ENCODE measurements at places on chromosomes 2 and 18.
A peak's percentile ranks its signal among the peaks of the same experiment; 100 is the strongest.

GRCh38 chr18:11258039-11258610 is 108.8 kb upstream of the PIEZO2 start:
- DNase-seq, result no peak

DNA sequence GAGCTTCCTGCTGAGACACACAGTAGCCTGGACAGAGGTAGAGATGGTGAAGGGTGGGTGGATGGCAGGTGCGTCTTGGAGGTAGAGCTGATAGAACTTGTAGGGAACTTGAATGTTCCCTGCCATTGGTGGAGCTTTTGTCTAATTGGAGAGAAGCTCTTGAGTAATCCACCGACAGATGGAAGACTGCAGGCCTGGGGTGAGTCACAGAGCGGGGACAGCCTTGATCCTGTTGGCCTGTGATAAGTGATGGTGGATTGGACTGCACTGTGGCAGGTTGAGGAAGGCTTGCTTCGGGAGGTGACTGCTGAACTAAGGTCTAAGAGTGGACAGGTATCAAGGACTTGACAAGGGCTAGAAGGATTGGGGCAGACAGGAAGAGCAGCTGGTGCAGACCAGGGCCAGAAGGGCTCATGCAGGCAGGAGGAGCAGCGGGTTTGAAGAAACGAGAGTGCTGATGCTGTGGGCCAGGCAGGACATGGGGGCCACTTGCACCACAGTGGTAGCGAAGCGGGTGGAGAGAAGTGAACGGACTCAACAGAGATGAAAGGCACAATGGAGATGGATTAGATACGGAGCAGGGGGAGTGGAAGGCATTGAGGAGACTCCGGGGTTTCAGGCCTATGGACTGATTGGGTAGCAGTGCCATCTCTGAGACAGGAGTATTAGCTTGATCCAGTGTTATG is 16.3 kb downstream of the CABLES1 start:
- no peak for DNase-seq

DNA sequence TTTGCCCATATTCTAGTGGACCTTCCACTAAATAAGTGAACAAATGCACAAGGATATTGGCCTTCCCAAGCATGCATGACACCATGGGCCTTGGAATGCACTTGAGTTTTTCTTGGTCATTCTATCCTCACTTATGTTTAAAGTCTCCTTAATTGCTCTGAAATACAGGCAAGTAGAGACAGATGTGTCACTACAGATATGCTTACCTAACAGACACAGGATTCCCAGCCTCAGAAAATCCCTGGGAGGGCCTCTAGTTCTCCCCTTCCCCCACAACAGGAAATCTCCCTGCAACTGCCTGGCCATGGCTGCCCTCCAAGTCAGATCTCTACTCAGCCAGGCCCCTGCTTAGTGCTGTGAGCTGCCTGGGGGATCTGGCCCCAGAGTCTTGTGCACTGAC is 445.2 kb downstream of the IRS1 start:
- no peak for DNase-seq

- no peak for DNase-seq
Measured at GRCh38 chr2:70472221-70472890, 81.3 kb downstream of the TGFA start.

DNA sequence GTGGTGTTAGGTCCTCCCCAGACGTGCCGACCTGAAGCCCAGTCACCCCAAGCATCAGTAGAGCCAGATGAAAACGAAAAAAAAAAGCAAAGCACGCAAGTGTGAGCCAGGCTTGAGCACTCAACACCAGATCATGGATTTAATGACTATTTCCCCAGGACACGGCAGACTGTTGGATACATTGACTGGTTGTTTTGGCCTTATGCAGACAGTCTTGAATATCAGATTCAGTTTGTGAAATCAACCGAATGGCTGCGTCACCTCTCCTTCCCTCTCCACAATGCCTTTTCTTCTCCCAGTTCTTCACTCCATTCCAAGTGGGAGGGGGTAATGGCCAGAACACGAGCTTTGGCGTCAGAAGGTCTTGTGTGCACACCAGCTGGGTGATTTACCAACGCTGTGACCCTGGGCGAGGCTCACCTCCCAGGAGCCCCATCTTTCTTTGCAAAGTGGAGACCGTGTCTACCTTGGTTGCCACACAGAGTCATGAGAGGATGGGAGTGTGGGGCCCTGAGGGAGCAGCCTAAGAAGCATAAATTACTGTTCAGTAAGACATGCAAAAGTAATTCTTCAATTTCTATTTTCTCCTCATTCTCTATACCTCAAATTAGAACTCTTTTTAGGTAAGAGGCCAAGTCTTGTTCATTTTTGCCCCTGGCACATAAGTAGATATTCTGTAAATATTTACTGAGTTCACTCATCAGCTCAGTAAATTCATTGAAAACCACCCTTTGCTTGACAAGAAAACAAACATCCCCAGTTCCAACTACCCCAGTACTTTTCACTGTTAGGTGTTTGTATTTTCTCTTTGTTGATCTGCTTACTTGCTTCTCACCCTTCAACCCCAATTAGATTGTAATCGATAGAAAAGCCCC is 181.1 kb upstream of the COPS8 start:
- DNase-seq, result no peak

GRCh38 chr18:24479371-24479770 is 18.9 kb downstream of the HRH4 start:
- no peak for DNase-seq

GRCh38 chr2:122704109-122704563 is 948.7 kb downstream of the TSN start:
- no peak for DNase-seq

DNA sequence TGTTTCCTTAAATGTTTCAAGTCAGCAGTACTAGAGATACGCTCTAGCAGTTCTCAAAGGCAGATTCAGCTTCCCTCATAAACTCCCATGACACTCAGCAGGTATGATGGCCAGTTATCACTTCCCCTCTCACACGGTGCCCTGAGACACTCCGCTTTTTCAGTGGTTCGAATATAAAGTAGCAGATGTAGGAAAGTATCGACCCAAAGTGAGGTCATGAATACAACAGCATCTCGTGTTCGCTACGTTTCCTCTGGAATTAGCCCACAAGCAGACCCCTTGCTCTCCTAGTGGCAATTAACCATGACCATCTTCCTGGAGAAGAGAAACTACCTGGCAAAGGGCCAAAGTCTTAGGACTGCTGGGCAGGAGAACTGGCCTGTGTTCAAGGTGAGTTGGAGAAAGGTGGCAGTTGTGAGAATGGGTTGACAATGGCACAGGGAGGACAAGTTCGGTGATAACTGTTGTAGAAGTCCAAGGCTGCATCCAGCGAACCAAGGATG is 9.3 kb upstream of the AGBL5 start:
- no peak for DNase-seq

DNA sequence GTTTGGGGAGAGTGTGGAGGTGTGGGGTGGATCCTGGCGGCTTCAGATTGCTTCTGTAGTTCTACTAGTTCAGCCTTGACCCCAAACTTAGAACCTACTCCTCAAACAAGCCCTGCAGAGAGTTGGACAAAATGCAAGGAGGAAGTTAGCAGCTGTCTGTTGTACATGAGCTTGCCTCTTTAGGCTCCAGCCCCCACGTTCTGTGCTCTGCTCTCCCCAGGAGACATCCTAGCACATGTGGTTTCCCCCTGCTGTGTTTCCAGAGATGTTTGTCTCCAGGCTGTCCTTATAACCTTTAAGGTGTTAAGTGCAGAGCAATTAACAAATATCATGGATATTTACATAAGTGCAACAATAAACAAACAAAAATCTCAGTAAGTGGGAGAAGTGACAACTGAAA is 111.1 kb downstream of the ACOXL start:
- DNase-seq, result no peak

GRCh38 chr2:116133381-116133942 is 1681.0 kb upstream of the DDX18 start:
- no peak for DNase-seq

- no peak for DNase-seq
Measured at GRCh38 chr2:9524291-9524690, 31.3 kb downstream of the ADAM17 start.

DNA sequence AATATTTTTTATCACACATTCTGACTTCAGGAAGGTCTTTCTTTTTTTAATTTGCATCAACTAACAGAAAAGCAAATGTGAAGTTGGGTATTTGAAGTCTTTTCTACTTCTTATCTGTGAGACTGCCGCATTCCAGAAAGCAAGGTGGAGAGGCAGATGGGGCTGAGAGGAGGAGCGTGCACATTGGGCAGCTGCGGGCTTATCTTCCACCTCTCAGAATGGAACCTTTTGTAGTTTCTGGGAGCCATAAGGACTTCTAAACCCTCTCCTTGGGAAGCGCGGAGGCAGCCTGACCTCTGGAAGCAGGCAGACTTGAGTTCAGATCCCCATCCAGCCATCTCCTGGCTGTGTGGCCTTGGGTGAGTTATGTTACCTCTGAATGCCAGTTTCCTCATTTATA is 3.9 kb downstream of the MAPRE3 start:
- no peak for DNase-seq

- no peak for DNase-seq
Measured at GRCh38 chr2:152506843-152507242, 171.9 kb downstream of the FMNL2 start.

GRCh38 chr18:13332874-13333273 is 114.3 kb downstream of the LDLRAD4 start:
- no peak for DNase-seq

- peak; percentile 50 for DNase-seq
Measured at GRCh38 chr2:157825885-157826284, 50.2 kb downstream of the ACVR1 start.

- DNase-seq, result no peak
Measured at GRCh38 chr18:5444847-5445246, 99.0 kb downstream of the EPB41L3 start.

- no peak for DNase-seq
Measured at GRCh38 chr2:185625604-185626003, 113.0 kb upstream of the FSIP2 start.

DNA sequence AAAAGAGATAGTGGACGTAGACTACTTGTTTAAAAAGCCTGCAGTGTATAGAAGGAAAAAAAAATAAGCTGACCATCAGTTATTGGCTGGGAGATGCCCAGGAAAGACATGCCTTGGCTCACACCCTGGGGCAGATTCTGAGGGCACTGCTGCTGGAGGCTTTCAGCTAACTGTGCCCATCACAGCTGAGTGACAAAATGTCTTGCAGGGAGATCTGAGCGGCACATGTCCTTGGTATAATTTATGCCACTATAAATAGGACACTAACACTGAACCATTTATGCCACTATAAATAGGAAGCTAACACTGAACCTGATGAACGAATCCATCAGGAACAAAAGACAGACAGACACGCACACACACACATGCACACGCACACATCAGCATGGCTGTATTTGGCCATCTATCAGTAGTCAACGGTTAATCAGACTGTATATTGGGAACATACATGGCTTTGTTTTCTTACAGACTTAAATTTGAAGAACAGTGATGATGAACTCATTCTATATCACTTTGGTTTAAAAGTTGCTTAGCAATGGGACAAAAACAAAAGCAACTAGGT is 68.2 kb upstream of the NOSTRIN start:
- DNase-seq, result no peak

GRCh38 chr2:53312721-53313120 is 454.9 kb upstream of the CHAC2 start:
- DNase-seq, result no peak

DNA sequence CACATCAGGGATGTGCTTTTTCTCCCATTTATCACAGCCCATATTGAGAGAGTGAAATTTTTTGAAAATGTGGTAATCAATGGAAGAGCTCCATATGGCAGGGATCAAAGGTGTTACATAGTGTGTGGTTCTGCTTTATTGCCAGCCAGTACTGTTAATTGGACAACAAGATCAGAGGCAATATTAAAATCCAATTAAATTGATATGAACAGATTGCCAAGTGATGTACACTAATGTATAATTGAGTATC is 338.9 kb downstream of the BCL11A start:
- DNase-seq, result no peak

GRCh38 chr2:133209325-133209724 is 358.9 kb downstream of the NCKAP5 start:
- DNase-seq, result no peak

- no peak for DNase-seq
Measured at GRCh38 chr2:124626993-124627392, 601.9 kb downstream of the CNTNAP5 start.

DNA sequence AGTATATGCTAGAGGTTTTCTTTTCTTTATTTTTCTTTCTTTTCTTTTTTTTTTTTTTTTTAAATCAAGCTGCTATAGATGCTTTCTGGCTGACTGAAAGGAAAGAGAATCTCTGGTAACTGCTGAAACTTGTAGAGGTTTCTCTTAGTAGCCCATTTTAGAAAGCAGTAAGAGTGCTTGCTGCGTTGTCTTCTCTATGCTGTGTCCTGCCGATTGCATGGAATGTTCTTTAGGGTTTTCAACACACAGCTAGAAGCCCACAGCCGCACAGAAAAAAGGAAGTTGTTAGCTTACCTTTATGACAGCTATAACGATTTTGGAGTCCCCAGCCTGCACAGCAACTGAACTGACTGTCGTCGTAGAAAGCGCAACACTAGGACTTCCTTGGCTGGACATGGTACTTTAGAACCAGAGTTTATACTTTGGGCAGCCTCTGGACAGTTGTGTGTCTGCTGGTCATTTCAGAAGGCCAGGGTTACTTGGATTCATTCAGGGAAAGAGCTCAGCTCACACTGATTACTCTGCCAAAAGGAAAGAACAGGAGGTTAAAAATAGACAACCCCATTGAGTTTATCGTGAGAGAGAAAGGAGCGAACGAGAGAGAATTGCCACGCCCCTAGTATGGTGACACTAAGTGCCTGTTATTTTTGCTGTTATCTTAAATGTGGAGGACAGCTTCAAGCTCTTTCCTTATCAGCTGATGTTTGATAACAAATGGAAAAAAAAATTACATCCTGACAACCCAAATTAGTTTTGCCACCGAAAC is at the start of gene CCDC141:
Gene CCDC141 (minus strand): TSS at position 592 of the 766 bp plus-strand sequence. CDS start 196 bp downstream, at position 396.
- DNase-seq, result no peak
